Kidney (tissue), 22 donors: ENCODE measurements at places on chromosomes 1 and 21.

DNA sequence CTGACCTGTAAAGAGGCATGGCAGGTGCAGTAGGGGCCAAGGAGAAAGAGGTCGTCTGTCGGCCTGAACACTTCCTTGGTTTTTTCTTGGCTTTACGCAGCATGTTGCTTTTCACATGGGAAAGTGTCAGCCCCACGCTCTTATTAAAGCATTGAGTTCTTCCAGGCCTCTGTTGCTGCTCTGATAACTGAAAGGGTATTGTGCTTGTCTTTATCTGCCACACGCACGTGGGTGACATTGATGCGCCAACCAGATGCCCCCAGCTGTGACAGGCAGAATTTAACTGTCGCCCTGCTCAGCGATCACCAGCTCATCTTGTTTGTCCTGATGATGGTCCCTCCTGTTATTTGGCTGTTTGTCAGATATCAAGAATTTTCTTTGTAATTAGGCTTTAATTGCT is 76.5 kb downstream of the GALNT2 start:
- no peak overlapping the region for H3K4me3 ChIP-seq
- no peak for DNase-seq
- H3K36me3 ChIP-seq: no peaks in the 10 kb centered on the region
- H3K27me3 ChIP-seq: no peaks in the 10 kb centered on the region
- peaks cover 3% of the 10 kb centered on the region for H3K4me1 ChIP-seq

- H3K4me3 ChIP-seq: no peak overlapping the region
- H3K4me1 ChIP-seq: no peaks in the 10 kb centered on the region
- peaks cover 6% of the 10 kb centered on the region for H3K36me3 ChIP-seq
- no peaks in the 10 kb centered on the region for H3K27me3 ChIP-seq
- H3K27ac ChIP-seq: no peak overlapping the region
Measured at GRCh38 chr21:25722631-25723030, 12.1 kb downstream of the ATP5PF start.

DNA sequence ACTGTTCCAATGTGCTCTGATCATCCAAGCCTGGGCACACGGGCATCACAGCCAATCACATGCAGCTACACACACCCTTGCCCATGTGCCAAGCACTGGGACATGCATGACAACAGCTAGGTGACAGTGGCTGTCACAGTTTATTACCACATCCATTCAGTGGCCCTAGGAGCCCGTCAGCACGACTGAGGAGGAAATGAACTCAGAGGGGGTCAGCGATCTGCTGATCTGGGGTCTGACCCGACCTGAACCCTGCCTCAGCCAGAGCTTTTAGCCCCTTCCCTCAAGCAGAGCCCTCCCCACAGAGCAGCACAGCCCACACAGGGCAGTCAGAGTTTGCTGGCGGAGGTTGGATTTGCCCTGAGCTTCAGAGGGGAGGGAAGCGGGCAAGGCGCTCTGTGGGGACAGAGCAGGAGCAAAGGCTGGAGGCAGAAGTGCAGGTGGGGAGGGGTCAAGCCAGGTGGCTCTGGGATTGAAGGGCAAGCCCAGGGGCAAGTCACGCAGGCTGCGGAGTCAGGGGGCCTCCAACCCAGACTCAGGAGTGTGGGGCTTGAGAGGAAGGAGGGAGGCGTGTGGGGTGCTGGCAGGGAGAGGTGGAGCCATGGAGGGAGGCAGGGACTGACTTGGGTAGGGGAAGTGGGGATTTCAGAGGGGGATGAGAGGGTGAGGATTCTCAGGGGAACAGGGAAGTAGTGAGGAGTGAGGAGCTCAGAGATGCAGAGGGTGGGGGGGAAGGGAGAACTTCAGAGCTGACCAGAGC is 10.4 kb downstream of the SH3BGRL3 start:
- H3K4me3 ChIP-seq: no peak overlapping the region
- no peaks in the 10 kb centered on the region for H3K4me1 ChIP-seq
- no peak overlapping the region for H3K27ac ChIP-seq
- DNase-seq: no peak
- H3K36me3 ChIP-seq: no peaks in the 10 kb centered on the region

- H3K4me1 ChIP-seq: no peaks in the 10 kb centered on the region
- H3K4me3 ChIP-seq: no peak overlapping the region
- H3K27ac ChIP-seq: no peak overlapping the region
- H3K27me3 ChIP-seq: no peaks in the 10 kb centered on the region
- no peaks in the 10 kb centered on the region for H3K36me3 ChIP-seq
Measured at GRCh38 chr1:215241451-215241850, 158.9 kb downstream of the KCNK2 start.

GRCh38 chr1:234324821-234325220 is 48.4 kb upstream of the COA6 start:
- no peaks in the 10 kb centered on the region for H3K36me3 ChIP-seq
- peak; percentile 45 for DNase-seq
- no peak overlapping the region for H3K27ac ChIP-seq

- H3K36me3 ChIP-seq: no peaks in the 10 kb centered on the region
- no peak for DNase-seq
- H3K27me3 ChIP-seq: no peaks in the 10 kb centered on the region
- H3K4me3 ChIP-seq: no peak overlapping the region
- H3K4me1 ChIP-seq: no peaks in the 10 kb centered on the region
- peak overlapping the region; percentile 17 for H3K27ac ChIP-seq
Measured at GRCh38 chr1:25700144-25700523, 83.5 kb downstream of the MAN1C1 start.

- no peak for DNase-seq
- H3K27ac ChIP-seq: no peak overlapping the region
- H3K27me3 ChIP-seq: no peaks in the 10 kb centered on the region
- H3K4me1 ChIP-seq: no peaks in the 10 kb centered on the region
Measured at GRCh38 chr1:108009603-108010195, 44.7 kb upstream of the VAV3 start.

- no peak for DNase-seq
- H3K27me3 ChIP-seq: no peaks in the 10 kb centered on the region
- no peak overlapping the region for H3K27ac ChIP-seq
- no peak overlapping the region for H3K4me3 ChIP-seq
- H3K36me3 ChIP-seq: no peaks in the 10 kb centered on the region
Measured at GRCh38 chr1:89527750-89528381, 3.2 kb downstream of the LRRC8B start.

DNA sequence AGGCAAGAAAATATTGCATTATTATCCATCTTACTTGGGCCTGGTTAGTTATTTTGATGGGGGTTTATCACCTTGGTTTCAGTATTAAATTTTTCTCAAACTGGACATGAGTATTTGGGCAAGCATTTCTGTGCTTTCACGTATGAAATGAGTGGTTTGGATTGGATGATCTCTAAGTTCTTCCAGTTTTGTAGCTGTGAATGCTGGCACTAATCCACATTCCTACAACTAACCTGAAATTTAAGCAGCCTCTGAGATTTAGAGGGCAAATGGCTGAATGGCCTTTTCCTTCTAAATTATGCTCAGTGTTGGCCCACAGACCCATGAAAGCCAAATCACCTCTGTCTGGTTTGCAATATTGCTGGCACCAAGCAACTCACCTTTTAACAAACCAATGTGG is 475.0 kb upstream of the B3GALT2 start:
- no peaks in the 10 kb centered on the region for H3K36me3 ChIP-seq
- H3K27me3 ChIP-seq: no peaks in the 10 kb centered on the region
- no peak for DNase-seq
- no peaks in the 10 kb centered on the region for H3K4me1 ChIP-seq
- no peak overlapping the region for H3K4me3 ChIP-seq
